ENCODE measurements at places on chromosomes 1 and 21. TPM values are rescaled to one million over a fixed set of nuclear protein-coding genes. Genes with fewer than 3 reads are reported as not detected.

- DNase-seq, result peak; percentile 57
These were observed 14.8 kb upstream of the PIGM start for GRCh38 chr1:160046494-160047110.

- no peak for DNase-seq
These were observed 208 bp upstream of the MYBPH start for GRCh38 chr1:203175827-203176241.

- DNase-seq, result no peak
These were observed 26.8 kb downstream of the C8A start for GRCh38 chr1:56881417-56881816.

DNA sequence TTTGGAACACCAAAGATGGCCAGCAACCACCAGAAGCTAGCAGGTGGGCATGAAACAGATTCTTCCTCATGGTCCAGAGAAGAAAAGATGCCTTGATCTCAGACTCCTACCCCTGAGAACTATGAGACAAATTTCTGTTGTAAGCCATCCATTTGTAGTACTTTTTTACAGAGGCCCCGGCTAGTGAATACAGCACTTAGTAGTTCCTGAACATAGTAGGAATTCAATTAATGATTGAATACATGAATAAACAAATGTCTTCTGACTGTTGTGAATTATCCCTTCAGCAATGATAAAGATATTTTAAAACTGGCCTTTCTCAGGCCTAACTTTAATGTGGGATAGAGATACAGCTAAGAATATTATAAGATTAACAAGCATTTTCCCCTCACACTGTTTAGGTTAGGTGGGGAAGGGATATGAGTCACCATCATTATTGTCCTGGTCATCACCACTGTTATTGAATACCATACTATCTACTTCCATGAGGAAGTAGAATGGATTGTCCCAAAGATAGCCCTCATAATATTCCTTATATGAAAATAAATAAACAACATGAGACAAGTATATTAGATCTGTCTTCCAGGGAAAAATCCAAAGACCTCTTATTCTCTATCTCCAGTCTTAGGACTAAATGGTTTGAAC lies 51.4 kb downstream of the ADCY10 start:
- DNase-seq, result no peak

DNA sequence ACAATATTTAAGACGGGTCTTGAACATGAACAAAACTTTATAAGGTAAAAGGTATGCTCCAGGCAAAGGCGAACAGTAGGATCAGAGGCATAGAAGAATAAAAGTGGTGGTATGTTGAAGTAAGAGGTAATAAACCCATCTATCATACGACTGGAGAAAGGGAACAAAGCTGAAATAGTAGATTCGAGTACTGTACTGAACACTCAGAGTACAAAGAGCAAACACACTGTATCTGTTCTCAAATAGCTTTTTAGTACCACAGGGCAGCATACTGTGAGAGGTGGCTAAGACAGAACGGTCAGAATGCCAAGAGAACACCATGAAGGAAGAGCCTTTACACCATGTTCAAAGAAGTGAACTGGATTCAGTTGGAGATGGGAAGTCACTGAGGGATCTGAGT lies 83.2 kb downstream of the EPS15 start:
- no peak for DNase-seq

Gene TRIM46
- total RNA-seq, result 1.6 TPM

DNA sequence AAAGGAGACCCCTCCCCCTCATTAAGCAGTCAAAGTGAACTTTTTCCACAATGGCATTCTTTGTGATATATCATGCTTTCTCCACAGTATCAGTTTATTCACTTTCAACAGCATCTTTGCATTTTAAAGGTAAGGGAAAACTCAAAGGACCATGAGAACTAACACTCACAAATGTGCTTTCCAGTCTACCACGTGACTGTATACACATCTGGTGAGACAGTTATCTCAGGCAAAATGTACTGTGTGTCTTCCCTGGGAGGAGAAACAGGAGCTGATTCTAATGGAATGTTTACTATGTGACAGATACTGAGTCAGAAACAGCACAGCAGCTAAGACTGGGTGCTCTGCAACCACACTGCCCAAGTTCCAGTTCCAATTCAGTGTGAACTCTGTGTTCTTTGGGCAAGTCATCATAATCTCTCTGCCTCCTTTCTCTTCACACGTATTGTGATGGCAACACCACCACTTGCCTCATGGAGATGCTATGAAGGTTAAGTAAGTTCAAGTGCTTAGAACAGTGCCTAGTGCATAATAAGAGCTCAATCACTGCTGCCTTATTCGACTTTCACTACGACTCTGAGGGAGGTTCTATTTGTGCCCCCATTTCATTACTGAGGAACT lies 79.0 kb downstream of the SLC45A1 start:
- DNase-seq, result peak; percentile 41

GRCh38 chr1:55447488-55447887 lies 232.3 kb upstream of the USP24 start:
- no peak for DNase-seq

Gene STYXL2
- total RNA-seq, result not detected

DNA sequence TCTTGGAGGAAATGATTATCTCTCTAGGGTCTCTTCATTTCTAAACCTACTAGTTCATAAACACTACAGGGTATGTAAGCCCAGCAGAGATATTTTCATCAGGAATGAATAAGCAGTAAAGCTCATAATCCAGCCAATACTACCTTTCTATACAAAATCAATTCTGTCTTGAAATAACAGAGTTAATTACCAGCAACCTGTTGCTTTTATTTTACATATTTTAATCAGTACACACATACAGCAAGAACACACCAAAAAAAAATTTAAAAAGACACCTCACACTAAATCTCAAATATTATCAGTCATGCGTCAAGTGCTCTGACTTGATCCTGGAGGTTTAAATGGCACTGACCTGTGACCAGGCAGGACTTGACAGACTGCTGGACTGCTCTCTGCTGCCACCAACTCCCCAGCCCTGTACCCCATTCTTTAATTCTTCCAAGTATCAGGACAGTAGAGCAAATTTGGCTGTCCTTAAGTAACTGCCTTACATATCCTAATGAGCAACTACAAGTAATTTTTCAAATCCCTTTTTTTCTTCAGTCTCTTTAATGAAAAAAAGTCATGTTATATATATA lies 98.5 kb downstream of the CDC42BPA start:
- DNase-seq, result no peak

GRCh38 chr1:110544753-110545152 lies 25.8 kb upstream of the KCNA10 start:
- no peak for DNase-seq

Gene GJA8
- not detected for total RNA-seq

DNA sequence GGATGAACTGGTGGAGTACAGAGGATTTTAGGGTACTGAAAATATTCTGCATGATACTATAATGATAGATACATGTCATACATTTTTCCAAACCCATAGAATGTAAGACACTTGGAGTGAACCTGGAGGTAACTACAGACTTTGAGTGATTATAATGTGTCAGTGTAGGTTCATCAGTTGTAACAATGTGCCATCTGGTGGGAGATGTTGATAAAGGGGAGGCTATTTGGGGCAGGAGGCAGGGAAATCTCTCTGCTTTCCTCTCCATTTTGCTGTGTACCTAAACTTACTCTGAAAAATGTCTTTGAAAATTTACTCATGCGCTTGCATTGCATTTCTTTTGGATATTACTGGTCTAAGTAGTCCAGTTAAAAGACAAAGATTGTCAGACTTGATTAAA lies 35.2 kb downstream of the PTBP2 start:
- DNase-seq, result no peak

Gene ITPKB
- total RNA-seq, result 29.4 TPM

DNA sequence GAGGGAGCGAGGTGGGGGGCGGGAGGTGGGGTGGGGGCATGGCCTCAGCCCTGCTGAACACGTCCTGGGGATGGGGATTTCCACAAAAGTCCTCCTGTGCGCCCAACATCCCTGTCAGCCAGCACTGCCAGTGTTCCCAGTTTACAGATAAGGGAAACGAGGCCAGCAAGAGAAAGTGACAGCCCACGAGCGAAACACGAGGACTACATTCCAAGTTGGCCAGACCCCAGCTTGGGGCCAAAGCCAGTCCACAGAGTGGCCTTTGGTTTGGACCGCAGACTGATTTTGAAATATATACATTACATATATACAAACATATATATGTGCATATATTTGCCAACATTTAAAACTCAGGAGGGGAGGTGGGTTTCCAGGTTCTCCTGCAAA lies 5.0 kb downstream of the FBXO2 start:
- no peak for DNase-seq

Gene HCRTR1
- total RNA-seq, result not detected

GRCh38 chr1:44559330-44559729 lies 115.0 kb downstream of the TMEM53 start:
- DNase-seq, result no peak

DNA sequence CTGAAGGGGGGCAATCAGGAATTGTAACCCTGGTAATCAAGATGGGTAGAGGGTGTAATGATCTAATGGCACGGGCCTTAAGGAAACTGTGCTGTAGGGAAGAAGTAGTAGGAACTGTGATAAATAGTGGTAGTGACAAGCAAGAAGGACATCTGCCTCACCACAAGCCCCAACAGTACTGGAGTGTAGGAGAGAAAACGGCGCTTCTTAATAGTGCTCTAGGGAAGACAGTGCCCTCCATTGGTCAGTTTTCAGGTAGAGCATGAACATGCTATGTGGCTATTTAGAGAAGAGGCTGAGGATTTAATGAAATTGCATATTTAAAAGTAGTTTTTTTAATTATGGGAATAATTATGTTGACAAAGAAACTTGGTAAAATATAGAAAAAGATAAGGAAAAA lies 32.2 kb downstream of the SLC30A7 start:
- DNase-seq, result no peak

GRCh38 chr1:75727571-75727970 lies 3.1 kb downstream of the ACADM start:
- DNase-seq, result no peak

DNA sequence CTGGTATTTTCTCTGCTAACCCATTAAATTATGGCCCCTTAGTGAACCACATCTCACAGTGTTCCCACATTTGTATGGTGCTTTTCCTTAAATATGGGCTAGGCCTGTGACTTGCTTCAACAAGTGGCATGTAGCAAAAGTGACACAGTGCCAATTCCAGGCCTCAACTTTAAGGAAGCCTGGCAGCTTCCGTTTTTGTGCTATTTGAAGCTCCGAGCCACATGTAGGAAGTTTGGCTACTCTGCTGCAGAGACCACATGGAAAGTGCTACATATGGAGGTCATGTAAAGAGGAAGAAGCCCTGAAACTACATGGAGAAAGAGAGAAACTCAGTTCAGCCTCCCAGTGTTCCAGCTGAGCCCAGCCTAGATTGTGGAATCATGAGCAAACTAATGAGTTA lies 28.5 kb upstream of the DR1 start:
- DNase-seq, result no peak

Gene NSL1
- total RNA-seq, result 35.5 TPM

- peak; percentile 81 for DNase-seq
These were observed 3.8 kb downstream of the CELSR2 start for GRCh38 chr1:109252893-109253802.

Gene BRINP2
- not detected for total RNA-seq

Gene KRTAP10-5
- total RNA-seq, result not detected

GRCh38 chr1:10539411-10540043 lies 64.8 kb downstream of the PEX14 start:
- no peak for DNase-seq

Gene RHEX
- total RNA-seq, result 27.1 TPM

Gene KCNJ15
- 58.5 TPM for total RNA-seq

Gene CD84
- 7.7 TPM for total RNA-seq

GRCh38 chr21:31727181-31727580 lies 4.7 kb downstream of the SCAF4 start:
- DNase-seq, result no peak

DNA sequence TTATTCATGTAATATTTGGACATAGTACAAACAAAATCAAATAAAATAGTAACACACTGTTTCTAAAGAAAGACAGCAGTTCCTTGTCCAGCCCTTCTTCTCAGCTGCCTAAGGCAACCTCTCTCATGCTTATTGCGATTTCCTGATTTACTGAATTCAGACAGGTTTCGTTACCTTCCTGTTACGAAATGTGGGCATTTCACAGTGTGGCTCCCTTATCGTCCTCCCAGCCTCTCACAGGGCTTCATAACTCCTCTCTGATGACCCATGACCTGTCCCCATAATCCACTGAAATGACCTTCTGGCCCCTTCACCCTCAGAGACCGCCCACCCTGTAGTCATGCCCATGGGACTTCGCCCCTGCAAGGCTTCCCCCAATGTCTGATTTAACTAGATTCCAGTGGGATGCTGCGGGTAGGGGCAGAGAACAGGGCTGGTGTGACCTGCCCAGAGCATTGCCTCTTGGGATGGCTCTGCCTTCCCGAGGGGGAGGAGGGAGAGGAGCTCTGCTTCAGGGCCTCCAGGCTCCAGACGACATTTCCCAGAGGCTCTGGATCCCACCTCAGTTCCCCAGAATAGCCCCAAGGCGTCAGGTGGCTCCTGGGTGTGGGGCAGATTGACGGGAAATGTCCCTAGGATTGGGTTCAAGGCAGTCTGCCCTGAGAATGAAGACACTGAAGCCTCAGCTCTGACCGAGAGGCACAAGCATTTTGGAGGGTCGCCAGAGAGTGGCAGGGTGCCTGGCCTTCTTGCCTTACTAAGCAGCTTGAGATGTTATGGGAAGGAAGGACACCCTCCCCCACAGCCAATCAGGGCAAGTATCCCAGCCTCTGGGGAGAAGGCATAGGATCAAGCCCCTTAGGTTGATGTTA lies 20.6 kb downstream of the PADI2 start:
- DNase-seq, result peak; percentile 56

- peak; percentile 77 for DNase-seq
These were observed 1.5 kb upstream of the PTP4A2 start for GRCh38 chr1:31939484-31940329.

GRCh38 chr1:229385853-229386456 lies 43.1 kb upstream of the CCSAP start:
- no peak for DNase-seq

GRCh38 chr1:190904091-190904695 lies 426.5 kb upstream of the BRINP3 start:
- DNase-seq, result no peak

DNA sequence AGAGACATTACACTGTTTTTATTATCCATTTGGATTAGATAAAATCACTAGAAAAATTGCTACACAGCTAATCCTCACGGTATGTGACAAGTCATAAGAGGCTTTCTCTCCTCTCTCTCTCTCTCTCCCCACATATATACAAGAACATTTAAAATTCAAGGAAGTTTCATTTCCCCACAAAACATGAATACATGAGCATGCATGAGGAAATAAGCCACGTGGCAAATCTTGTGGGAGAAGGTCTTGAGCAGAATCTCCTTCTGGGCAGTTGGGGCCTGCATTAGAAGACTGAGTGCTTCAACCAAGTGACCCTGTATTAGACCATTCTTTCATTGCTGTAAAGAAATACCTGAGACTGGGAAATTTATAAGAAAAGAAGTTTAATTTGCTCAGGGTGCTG lies 1313.1 kb downstream of the MRPL39 start:
- DNase-seq, result no peak

GRCh38 chr1:44895919-44896734 lies 53.1 kb upstream of the PTCH2 start:
- DNase-seq, result no peak

Gene TEDDM1
- total RNA-seq, result not detected

Gene NBPF3
- total RNA-seq, result 21.5 TPM

DNA sequence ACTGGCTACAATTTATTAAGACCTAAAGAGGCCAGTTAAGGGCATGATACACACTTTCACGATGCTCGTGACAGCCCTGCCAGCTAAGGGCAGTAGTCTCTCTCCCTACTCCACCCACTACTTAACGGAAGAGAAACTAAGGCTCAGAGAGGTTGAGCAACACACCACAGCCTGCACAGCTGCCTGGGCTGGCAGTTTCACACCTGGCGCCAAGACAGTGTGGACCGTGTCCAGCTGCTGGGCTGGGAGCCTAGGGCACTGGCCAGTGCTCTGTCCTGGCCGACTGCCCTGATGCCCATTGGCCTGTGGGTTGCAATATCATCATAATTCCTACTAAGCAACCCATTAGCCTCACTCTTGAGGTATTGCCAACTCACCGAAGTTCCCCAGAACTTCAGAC lies 27.6 kb downstream of the TENT5C start:
- DNase-seq, result no peak

All from ureter (tissue), 1 donor.